ENCODE measurements at places on chromosomes 5 and 9.

DNA sequence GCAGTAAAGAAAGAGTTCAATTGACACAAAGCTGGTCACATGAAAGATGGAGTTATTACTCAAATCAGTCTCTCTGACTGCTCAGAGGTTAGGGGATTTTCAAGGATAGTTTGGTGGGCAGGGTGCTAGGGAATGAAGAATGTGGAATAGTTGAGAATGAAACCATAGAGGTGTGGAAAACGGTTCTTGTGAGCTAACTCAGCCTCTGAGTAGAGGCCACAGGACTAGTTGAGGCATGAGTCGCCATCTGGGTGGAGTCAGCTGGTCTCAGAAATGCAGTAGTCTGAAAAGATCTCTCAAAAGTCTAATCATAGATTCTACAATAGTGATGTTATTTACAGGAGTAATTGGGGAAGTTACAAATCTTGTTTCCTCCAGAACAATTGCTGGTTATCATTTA is 178.9 kb upstream of the SPEF2 start:
- no peaks in the 10 kb centered on the region for H3K36me3 ChIP-seq
- no peaks in the 10 kb centered on the region for H3K4me1 ChIP-seq
- H3K4me3 ChIP-seq, result no peak overlapping the region
- H3K27ac ChIP-seq, result no peak overlapping the region

- H3K4me3 ChIP-seq, result no peak overlapping the region
- H3K4me1 ChIP-seq, result peaks cover 14% of the 10 kb centered on the region
- no peak for DNase-seq
- H3K27ac ChIP-seq, result peak overlapping the region; percentile 25
- no peaks in the 10 kb centered on the region for H3K27me3 ChIP-seq
Measured at GRCh38 chr9:462121-462520, 247.5 kb downstream of the DOCK8 start.

DNA sequence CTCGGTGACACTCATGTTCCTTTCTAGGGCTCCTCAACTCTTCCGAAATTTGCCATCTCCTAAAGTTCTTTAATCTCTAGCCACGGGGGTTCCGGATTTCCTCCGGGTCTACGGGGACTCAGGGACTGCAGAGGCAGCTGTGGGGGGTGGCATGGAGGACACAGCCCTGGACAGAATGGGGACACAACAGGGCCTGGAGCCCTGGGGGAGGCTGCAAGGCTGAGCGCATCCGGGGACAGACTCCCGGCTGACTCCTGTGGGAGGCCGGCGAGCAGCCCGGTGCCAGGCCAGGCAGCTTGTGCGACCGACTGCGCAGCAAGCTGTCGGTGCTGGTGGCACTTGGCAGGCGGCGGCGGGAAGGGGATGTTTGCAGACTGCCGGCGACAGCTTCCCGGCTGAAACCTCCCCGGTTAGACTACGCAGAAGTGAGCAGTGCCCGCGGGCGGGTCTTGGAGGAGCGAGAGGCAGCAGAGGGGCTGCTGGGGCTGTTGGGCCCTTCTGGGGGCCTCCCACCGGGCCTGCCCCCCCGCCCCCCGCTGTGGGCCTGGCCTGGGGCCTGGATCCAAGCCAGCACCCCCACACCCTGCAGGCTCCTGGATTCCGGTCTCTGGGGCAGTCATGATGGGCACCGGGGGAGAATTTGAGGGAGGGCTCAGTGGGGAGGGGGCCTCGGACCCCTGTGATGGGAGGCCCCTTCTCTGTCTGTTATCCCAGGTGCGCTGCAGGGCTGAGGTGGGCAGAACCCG is 28.7 kb upstream of the UBAC1 start:
- H3K27me3 ChIP-seq, result no peaks in the 10 kb centered on the region
- H3K36me3 ChIP-seq, result no peaks in the 10 kb centered on the region
- no peak overlapping the region for H3K27ac ChIP-seq
- peaks cover 15% of the 10 kb centered on the region for H3K4me1 ChIP-seq

- H3K27ac ChIP-seq, result no peak overlapping the region
- H3K27me3 ChIP-seq, result no peaks in the 10 kb centered on the region
- DNase-seq, result no peak
- H3K36me3 ChIP-seq, result peaks cover 51% of the 10 kb centered on the region
- H3K4me1 ChIP-seq, result peaks cover 11% of the 10 kb centered on the region
Measured at GRCh38 chr9:36345103-36345846, 54.8 kb downstream of the RNF38 start.

GRCh38 chr5:94746731-94747124 is 128.3 kb downstream of the SLF1 start:
- H3K27me3 ChIP-seq, result no peaks in the 10 kb centered on the region
- H3K36me3 ChIP-seq, result no peaks in the 10 kb centered on the region
- H3K4me1 ChIP-seq, result peaks cover 20% of the 10 kb centered on the region
- DNase-seq, result no peak
- no peak overlapping the region for H3K27ac ChIP-seq
- no peak overlapping the region for H3K4me3 ChIP-seq

DNA sequence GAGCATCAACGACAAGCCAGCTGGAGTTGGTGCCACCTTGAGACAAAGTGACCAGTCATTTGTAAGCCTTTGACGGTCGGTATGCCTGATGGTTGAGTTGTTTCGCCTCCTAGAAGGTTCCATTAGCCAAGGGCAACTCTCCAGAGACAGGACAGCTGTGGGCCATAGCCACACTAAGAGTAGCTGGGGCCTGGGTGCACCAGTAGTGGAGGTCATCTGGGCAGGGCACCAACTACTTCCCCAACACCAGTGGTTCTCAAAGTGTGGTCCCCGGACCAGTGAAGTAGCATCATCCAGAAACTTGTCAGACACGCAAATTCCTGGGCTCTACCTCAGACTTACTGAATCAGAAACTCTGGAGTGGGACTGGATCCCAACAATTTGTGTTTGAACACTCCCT is 217.5 kb upstream of the TAS2R1 start:
- no peaks in the 10 kb centered on the region for H3K27me3 ChIP-seq
- no peak for DNase-seq
- H3K4me1 ChIP-seq, result no peaks in the 10 kb centered on the region
- no peaks in the 10 kb centered on the region for H3K36me3 ChIP-seq

DNA sequence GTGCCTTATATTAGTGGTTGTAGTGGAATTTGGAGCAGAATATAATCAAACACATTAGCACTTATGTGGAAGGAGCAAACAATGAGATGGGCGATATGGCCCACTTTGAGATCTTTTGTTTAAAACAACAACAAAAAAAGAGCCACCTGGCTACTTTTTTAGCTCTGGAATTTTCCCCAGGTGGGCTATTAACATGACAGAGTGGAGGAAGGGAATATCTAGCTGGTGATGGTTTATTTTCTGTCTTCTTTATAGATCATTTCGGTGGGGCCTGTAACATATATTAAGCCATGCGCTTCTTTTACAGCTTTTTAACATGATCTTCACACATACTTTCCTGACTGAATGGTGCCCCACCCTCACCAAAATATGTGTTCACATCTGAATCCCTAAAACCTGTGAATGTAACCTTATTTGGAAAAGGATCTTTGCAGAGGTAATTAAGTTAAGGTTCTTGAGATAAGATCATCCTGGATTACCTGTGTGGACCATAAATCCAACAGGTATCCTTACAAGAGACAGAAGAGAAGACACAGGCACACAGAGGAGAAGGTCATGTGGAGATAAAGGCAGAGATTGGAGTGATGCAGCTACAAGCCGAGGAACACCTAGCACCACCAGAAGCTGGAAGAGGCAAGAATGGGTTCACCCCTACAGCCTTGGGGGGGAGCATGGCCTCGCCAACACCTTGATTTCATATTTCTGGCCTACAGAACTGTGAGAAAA is 16.6 kb upstream of the ENTREP1 start:
- DNase-seq, result no peak
- H3K4me1 ChIP-seq, result no peaks in the 10 kb centered on the region
- peaks cover 2% of the 10 kb centered on the region for H3K36me3 ChIP-seq
- H3K27ac ChIP-seq, result no peak overlapping the region
- peaks cover 11% of the 10 kb centered on the region for H3K27me3 ChIP-seq

GRCh38 chr5:176481711-176482110 is 33.5 kb downstream of the FAF2 start:
- H3K36me3 ChIP-seq, result peaks cover 31% of the 10 kb centered on the region
- H3K4me3 ChIP-seq, result no peak overlapping the region
- no peak overlapping the region for H3K27ac ChIP-seq
- no peak for DNase-seq
- H3K4me1 ChIP-seq, result peaks cover 17% of the 10 kb centered on the region

DNA sequence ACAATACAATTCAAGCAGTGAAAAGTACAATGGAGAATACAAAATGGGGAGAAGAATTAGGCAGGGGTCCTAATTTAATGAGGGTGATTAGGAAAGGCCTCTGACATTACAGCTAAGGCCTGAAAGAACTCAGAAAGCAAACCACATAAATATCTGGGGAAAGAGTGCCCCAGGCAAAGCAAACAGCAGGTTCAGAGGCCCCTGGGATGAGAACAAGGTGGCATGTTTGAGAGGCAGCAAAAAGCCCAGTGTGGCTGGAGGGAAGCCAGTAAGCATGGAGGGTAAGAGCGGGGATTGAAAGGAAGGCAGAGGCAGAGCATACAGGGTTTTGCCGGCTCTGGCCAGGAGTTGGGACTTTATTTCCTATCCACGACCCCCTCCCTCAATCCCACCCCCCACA is 33.4 kb upstream of the VDAC1 start:
- H3K27me3 ChIP-seq, result no peaks in the 10 kb centered on the region
- no peak overlapping the region for H3K4me3 ChIP-seq
- no peak for DNase-seq
- no peak overlapping the region for H3K27ac ChIP-seq

- H3K27me3 ChIP-seq, result no peaks in the 10 kb centered on the region
- H3K36me3 ChIP-seq, result no peaks in the 10 kb centered on the region
- no peak overlapping the region for H3K27ac ChIP-seq
- no peak for DNase-seq
- H3K4me1 ChIP-seq, result no peaks in the 10 kb centered on the region
- H3K4me3 ChIP-seq, result no peak overlapping the region
Measured at GRCh38 chr5:84568171-84568570, 183.5 kb upstream of the EDIL3 start.

GRCh38 chr5:169415948-169416347 is 115.0 kb upstream of the SLIT3 start:
- DNase-seq, result no peak
- H3K27me3 ChIP-seq, result no peaks in the 10 kb centered on the region
- no peaks in the 10 kb centered on the region for H3K36me3 ChIP-seq
- no peaks in the 10 kb centered on the region for H3K4me1 ChIP-seq
- no peak overlapping the region for H3K4me3 ChIP-seq
- H3K27ac ChIP-seq, result no peak overlapping the region

DNA sequence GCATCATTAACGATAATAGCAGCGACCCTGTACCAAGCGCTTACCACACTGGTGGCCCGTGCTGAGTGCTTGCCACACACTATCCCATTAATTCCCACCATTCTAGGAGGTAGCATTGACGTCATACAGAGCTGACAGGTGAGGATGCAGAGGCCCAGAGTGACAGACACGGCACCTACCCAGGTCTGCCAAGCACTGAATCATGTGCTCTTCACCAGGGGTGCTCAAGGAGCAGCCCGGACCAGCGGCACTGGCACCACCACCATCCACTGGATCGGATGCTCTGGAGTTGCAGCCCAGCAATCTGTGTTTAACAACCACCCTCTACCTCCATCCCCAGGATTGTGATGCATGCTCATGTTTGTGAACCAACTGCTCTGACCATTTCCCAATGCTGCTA is 3.4 kb downstream of the TNIP1 start:
- no peaks in the 10 kb centered on the region for H3K27me3 ChIP-seq
- H3K27ac ChIP-seq, result peak overlapping the region; percentile 97
- DNase-seq, result no peak
- H3K4me3 ChIP-seq, result peak overlapping the region; percentile 91
- H3K36me3 ChIP-seq, result peaks cover 59% of the 10 kb centered on the region
- peaks cover 84% of the 10 kb centered on the region for H3K4me1 ChIP-seq

DNA sequence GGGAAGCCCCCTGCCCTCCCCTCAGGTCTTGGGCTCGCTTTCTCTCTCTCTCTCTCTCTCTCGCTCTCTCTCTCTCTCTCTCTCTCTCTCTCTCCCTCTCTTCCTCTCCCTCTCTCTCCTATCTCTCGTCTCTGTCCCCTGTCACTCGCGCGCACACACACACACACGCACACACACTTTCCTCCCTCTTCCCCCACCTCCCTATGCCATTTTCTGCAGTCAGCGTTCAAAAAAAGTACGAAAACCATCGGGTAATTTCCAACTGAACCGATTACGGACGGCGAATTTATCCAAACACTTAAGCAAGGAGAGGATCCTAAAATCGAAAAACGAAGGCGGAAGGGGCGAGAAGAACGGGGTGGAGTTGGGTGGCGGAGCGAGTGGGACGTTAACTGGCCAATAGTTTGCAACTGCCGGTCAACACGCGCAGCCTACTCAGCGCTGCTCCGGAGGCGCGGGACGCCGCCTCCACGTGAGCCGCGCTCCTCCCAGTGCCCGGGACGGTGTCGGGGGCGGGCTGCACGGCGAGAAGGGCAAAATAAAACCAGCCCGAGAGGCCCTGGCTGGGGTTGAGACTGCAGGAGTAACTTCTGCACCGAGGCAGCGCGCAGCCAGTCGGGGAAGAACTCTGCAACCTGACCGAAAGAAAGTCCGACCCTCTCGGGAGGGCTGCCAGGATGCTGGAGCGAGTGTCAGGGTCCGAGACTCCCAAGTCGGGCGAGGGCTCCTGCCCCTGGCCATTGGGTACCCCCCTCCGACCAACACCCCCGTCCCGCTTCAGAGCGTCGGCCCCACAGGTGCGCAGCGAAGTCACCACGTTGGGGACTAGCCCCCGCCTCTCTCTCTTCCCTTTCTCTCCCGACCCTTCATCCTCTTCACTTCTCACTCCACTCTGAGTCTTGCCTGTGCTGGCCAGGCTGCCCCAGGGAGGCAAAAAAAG is 24.9 kb upstream of the ELAVL2 start:
- H3K27me3 ChIP-seq, result peaks cover 24% of the 10 kb centered on the region
- H3K36me3 ChIP-seq, result peaks cover 1% of the 10 kb centered on the region

DNA sequence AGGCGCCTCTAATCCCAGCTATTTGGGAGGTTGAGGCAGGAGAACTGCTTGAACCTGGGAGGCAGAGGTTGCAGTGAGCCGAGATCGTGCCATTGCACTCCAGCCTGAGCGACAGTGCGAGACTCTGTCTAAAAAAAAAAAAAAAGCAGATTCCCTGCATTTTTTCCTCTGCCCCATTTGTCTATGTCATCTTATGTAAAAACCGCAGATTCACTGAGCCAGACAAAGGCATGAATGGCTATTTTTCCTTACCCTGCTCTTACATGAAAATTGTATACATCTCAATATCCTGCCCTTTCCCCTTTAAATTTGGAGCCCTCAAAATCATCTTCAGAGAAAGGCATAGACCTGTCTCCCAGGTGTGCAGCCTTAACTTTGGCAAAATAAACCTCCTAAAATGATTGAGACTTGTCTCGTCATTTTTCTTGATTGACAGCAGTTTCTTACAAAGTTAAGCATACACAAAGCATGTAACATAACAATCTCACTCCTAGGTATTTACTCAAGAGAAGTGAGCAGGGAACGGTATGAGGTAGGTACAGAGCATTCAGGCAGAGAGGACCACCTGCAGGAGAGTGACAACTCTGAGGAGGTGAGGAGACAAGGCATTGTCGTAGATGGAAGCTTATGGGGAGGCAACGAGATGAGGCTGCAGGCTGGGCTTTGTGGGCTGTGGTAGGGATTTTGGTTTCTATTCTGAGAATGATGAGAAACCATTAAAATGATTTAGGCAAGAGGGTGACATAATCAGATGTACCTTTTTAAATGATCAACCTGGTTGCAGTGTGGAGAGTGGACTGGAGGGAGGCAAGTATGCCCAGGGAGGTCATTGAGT is 65.7 kb upstream of the IL6ST start:
- peaks cover 2% of the 10 kb centered on the region for H3K27me3 ChIP-seq
- H3K4me3 ChIP-seq, result peak overlapping the region; percentile 7
- DNase-seq, result peak; percentile 47
- peak overlapping the region; percentile 48 for H3K27ac ChIP-seq
- H3K36me3 ChIP-seq, result peaks cover 1% of the 10 kb centered on the region
- H3K4me1 ChIP-seq, result peaks cover 74% of the 10 kb centered on the region
